ENCODE measurements at places on chromosomes 4 and X.

DNA sequence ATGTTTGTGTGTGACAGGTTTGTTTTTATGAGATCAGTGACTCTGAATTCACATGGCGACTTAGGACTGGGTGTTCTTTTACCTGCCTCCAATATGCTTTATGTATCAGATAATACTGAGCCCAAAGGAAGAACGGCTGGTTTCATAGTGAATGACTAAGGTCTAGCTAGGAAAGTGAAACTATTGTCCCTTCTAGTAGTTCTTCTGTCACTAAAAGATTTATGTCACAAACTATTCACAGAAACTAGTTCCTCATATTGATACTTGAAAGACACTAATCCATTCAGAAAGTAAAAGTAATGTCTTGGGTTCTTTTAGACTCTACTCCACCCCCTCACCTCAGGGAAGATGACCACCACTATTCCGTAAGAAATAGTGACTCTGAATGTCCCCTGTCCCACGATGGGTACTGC, 81.7 kb downstream of the EGF start:
- DNase-seq = no peak

GRCh38 chrX:639151-639550, 8.6 kb downstream of the SHOX start:
- DNase-seq = no peak

DNA sequence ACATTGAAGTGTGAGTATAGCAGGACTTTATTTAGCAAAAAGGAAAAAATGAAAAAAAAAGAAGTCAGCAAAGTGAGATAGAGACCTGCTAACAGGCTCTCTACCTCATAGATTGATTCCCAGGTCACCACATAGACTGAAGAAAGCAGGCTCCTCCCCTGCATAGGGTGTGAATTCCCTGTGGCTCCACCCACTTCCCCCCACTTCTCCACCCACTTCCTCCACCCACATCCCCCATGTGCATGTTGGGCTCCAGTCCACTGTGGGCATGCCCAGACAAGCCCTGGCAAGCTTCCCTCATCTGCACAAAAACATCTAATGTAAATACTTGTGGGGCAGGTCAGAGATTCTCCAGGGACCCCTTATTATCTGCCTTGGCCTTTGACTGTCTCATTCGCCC, 97.8 kb downstream of the TMEM47 start:
- no peak for DNase-seq

- DNase-seq = no peak
These were observed 554 bp downstream of the KLHL15 start for GRCh38 chrX:24026432-24026831.

DNA sequence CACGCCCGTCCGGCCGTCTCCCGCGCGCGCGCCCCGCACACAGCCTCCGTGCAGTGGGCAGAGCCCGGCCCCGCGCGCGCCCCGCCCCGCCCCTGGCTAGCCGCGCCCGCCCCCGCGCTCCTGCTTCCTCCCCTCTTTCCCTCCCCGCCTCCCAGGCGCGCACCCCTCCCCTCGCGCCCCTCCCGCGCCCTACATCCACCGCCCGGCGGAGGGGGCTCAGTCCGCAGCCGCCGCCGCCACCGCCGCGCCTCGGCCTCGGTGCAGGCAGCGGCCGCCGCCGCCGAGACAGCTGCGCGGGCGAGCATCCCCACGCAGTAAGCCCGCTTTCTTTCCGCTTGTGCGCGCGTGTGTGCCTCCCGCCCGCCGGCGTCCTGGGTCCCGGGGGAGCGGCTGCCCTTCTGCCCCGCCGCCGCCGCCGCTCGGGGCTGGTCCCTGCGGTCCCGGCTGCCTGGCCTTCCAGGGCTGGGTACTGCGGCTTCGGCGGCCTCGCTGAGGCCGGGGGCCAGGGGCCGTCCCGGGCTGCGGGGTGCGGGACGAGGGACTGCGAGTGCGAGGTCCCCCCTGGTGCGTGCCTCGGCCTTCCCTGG, at the start of gene FHL1:
Gene FHL1 (plus strand): TSS at position 219 of the 587 bp plus-strand sequence.
- peak; percentile 73 for DNase-seq

DNA sequence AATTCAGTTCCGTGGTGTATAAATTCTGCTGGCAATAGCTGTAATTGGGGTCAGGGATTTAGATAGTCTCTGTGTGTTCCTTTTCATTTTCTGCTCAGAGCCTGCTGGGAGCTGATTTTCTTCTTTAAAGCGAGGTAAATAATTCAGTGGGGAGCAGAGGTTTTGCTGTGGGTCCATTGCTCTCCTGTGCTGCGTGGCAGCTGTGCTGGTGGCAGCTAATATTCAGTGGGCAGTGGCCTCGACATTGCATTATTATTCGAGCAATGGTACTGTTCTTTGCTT, 13.7 kb downstream of the XG start:
- no peak for DNase-seq

- peak; percentile 1 for DNase-seq
These were observed 129.5 kb downstream of the LARP7 start for GRCh38 chr4:112766422-112766821.

DNA sequence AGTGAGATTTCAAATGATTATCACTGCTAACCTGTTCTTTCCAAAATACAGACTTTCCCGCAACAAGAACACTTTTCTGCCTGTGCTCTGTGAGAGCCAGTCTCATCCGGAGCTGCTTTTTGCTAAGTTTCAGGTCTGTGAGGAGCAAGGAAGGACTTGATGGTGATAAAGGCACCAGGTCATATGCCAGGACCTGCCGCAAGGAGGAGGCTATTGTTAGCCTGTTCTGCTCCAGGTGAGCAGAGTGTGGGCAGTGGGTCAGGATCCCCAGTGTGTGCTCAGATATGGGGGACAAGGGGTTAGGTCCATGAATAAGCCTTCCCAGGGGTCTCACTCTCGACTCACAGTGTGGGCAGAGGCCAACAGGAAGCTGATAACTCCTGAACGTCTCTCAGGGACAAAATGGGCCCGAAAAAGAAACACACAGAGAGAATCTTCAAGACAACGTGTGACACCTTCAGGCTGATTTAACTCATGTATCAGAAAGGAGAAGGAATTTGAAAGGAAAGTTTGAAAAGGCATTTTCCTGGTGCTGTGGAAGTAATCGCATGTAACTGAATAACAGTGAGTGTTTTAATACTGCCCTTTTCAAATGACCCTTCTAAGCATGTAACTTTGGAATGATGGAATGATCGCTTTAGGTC, 57.7 kb upstream of the PDLIM3 start:
- no peak for DNase-seq

DNA sequence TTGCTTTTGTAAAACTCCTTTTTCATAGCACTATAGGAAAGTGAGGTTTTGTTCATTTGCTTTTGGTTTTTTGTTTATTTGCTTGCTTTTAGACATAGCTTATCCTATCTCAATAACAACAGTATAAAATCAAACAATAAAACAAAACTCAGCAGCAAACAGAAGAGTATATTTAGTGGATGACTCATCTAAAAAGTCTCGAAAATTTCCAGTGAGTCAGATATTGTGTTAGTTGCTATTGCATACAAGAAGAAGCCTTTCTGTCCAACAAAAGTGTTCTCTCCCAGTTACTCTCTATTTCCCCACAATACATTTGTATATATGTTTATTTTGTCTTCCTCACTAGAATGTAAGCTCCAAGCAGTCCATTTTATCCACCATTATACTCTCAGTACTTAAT, 36.0 kb upstream of the NPNT start:
- DNase-seq = no peak

GRCh38 chr4:41143311-41144039, 70.9 kb downstream of the APBB2 start:
- DNase-seq = no peak

GRCh38 chr4:73974352-73974751, 7.5 kb downstream of the PF4 start:
- no peak for DNase-seq

DNA sequence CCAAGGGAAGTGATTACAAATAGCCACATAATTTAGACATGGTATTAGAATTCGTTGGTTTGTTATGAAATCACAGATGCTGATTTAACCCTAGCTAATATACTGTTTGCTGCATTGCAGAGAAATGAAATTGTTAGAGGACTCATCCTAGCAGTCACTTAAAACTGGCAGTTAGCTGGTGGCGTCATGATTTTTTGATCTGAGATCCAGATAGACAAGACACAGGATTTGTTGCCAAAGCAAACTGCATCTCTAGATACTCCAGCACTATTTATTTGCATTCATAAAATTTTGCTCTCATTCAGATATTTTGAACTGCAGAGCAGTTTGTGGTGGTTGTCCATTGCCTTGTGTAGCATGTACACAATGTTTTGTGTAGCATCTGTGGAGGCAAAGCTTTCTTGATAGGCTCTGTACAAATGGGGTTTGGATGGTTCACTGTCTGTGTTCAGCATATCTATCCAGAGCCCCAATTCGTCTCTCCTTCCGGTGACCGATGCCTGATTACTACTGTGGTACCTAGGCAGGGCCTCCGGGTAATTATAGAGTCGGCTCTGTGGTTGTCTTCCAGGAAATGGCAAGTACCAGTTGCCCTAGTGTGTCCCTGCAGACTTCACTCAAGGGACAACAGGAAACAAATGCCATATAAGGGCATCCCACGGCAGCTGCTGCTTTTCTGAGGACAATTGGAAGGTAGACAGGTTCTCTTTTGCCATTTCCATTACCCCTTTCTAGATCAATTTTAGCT, 30.1 kb upstream of the SPARCL1 start:
- DNase-seq = peak; percentile 75

- DNase-seq = peak; percentile 87
These were observed 184.6 kb downstream of the OR13H1 start for GRCh38 chrX:131728295-131729145.

DNA sequence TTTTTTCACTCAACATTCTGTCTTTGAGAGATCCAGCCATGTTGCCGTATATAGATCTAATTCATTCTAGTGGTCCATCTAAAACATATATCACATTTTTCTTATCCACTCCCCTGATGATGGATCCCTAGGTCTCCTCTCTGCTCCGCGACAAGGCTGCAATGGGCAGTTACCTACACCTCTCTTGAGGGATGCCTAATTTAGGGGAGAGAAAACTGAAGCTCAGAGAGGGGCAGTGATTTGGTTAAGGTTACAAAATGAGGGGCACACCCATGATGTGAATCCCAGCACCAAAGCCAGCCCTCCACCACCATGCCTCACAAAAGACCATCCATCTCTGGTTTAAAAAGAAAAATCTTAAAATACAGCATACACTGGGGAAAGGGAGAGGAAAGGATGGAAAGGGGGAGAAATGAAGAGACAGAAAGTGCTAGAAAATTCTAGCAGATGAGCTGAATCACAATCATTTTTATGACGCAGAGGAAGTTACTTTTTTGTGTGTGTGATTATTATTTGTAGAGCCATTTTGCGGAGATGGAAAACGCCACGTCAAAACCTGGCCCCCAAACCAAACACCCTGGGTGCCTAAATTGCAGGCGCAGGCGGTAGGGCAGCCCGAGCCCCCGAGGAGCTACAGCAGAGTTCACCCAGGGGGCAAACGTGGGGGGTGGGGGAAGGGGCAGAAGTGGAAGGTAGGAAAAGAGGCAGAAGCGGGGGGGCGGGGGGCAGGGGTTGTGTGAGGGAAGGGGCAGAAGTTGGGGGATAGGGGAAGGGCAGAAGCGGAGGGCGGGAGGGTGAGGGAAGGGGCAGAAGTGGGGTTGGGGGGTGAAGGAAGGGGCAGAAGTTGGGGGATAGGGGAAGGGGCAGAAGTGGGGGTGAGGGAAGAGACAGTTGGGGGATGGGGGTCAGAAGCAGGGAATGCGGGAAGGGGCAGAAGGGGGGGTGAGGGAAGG, 1.3 kb upstream of the TSPYL2 start:
- peak; percentile 27 for DNase-seq

GRCh38 chr4:39078829-39079228, 16.8 kb downstream of the KLHL5 start:
- DNase-seq = no peak

DNA sequence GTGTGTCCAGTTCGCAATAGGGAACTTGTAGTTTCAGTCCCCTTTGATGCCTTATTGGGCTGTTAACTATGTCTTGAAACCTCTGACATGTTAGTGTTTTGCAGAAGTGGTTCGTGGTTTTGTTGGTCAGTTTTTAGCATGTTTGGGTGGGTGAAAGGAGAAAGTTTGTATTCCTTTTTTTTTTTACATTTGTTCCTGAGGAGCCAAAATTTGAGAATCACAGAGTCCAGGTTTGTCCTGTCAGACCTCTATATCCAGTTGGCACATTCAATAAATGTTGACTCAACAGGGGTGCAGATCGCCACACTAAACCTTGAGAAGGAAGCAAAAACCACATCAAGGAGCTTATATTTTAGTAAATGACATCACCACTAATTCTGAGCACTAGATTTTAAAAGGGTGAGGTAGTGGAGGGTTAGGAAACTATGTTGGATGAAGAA, 26.2 kb downstream of the DLG3 start:
- DNase-seq = no peak

DNA sequence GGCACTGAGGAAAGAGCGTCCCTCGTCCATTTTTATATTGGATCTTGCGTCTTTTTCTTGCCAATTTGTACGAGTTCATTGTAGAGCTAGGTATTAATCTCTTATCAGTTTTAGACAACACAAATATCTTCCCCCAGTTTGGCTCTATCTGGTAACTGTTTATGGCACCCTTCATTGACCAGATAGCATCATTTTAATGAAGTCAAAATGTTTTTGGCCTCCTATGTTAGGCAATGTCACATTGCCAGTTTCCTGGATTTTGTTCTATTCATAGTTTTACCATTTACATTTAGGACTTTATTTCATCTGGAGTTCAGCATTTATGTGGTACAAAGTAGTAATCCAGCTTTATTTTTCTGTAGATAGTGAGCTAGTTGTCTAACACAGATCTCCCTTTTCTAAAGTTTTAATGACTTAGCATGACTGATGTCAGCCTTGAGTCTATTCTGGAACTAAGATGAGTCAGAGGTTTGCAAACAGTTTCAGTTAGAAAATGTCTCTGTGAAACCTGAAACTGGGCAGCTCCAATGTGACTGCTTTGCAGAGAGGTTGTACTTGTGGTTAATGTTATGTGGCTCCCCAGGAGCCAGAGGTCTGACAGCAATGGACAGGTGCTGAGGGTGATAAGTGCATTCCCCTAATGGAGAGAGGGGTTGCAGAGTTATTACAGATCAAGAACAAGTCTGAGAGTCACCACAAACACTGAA, 5.3 kb upstream of the STBD1 start:
- DNase-seq = no peak

- DNase-seq = no peak
These were observed 11.8 kb downstream of the RBM47 start for GRCh38 chr4:40617872-40618271.

DNA sequence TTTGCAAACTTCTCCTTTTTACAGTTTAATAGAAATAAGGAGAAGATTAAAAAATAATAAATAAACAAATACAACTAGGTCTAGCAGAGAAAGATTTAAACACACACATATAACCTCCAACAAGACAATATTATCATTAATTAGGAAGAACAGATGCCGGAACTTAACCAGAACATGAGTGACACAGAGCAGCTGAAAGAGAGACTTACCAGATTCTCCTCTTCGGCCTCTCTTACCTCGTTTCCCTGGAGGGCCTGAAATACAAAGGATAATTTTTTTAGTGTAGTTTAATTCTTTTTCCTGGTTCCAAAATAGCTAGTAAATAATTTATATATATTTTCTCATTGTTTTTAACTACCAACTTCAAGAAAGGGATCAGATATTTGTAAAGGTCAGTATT, 252.5 kb downstream of the COL25A1 start:
- DNase-seq = no peak

GRCh38 chr4:103095080-103095479, 4.6 kb downstream of the BDH2 start:
- DNase-seq = no peak

- DNase-seq = no peak
These were observed 27.5 kb downstream of the TSPAN5 start for GRCh38 chr4:98630737-98631454.
